ENCODE measurements at places on chromosomes 16 and 17.
A peak's percentile ranks its signal among the peaks of the same experiment; 100 is the strongest.

DNA sequence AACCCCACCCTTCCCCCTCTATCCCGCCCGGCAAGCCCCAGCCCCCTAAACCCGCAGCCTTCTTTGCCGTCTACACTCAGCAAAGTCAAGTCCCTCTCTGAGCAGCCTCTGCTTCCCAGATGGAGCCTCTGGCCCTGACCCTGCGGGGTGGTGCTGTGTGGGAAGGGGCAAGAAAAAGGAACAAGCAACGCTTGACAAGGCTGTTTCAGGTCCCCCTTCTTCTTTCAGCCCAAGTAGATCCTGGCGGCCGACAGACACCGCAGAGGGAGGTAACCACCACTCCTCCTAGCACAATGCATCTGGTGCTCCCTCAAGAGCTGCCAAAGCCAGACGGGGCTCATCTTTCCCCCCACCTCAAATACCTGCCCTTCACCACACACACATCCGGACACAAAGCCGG is 178.3 kb downstream of the ENGASE start:
- DNase-seq, result no peak

DNA sequence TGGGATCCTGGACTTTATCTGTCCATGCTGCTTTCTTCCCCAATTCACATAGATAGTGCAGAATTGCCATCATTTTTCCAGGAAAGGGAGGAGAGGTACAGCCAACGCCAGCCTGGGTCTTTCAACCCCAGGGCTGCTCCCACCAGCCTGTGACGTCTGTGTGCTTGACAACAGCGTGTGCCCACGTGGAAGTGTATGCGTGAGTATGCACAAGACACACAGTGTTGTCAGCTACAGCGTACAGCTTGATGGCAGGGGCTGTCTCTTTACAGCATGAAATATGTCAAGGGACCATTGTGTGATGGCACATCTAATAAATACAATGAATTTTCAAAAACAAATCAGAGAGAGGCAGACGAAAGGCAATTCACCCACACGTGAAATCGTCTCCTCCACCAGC is 62.3 kb downstream of the GSG1L start:
- DNase-seq, result no peak

- no peak for DNase-seq
Observed at GRCh38 chr16:83963277-83964119, 4.5 kb upstream of the NECAB2 start.

DNA sequence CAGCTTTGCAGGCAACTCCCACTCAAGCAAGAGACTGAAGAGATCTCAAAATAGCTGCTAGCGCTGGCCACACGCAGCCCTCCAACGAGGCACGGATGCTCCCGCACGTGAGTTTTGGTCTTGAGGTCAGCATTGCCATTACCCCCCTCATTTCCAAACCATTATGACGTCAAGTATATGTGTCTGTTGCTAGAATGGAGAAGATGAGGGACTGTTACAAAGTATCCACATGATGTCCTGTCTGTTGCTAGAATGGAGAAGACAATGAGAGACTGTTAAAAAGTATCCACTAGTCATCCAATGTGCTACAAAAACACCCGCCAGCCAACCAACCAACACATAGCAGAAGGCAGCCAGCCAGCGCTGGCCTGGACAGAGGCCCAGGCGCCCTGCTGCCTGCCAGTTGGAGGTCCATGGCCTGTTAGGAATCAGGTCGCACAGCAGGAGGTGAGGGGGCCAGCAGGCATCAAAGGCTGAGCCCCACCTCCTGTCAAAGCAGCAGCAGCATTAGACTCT is 24.8 kb downstream of the KLHDC4 start:
- DNase-seq, result no peak

DNA sequence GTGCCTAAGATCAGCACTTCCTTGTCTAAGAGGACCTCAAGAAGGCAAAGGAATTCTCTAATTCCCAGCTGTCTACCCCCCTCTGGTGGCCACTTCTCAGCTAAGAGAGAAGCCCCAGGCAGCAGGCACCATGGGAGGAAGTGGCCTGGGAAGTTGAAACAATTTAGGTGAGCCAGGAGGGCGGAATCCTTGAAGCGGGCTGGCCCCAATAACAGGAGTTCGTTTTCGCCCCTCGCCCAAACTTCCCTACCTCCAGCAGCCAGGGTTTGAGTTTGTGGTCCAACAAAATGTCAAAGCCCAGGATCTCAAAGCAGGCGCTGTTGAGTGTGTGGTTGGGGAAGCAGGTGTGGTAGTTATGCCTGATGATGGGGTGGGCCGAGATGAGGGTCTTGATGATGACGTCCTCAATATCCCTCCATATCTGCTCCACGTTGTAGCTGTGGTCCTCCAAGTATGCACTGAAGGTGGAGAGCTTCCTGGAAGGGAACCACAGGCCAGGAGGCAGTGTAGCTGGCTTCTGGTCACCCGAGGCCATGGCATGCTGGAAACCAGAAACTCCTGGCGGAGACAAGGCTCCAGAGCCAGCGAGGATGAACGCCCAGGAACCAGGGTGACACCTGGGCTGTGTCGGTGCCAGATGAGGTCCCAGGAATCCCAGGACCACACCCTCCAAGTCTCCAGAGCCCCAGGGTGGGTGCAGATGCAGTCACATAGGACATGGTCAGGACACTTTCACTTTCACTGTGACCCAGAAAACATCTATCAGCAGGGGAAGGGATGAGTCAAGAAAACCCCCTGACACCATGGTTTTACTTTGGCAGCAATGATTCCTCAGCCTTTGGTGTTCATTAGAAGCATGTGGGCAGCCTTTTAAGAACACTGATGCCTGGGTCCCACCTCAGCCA is 25.6 kb downstream of the TTLL6 start:
- no peak for DNase-seq

DNA sequence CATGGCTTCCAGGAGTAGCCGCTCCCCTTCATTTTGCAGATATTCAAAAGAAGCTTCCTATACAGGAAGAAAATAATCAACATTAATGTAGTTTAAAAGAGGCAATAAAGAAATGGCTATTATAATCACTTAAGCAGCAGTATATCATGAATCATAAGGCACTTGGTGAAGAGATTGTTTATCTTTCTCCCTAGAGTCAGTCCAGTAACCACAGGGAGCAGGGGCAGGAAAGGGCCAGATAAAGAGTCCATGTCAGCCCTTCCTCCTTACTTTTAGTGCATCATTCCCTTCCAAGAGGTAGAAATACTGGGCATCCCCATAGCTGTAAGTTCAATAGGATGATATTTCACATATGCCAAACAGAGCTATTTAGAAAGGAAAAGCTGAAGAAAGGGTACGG is 184.6 kb upstream of the C17orf78 start:
- DNase-seq, result no peak

DNA sequence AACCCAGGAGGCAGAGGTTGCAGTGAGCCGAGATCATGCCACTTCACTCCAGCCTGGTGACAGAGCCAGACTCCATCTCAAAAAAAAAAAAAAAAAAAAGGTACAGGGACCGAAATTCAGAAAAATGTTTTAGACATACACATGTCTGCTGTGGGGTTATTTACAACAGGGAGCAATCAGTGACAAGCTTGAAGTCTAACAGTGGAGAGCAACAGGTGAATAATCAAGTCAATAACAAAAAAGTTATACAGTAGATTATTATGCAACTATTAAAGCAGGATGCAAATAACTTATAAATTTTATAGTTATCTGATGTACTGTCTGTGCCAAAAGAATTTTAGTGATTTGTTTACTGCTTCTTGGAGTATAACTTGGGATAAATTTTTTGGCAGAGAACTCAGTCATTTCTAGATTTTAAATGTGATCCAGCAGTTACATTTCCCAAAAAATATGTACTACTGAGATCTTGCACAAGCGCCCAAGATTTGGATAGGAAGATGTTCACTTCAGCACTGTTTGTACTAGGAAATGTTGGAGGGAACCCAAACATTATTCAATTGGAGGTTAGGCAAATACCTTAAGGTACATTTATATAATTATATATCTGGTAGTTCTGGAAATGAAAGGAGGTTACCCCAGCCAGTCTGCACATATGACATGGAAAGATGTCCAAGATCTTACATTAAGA is 34.1 kb downstream of the EEF2K start:
- no peak for DNase-seq

- DNase-seq, result no peak
Observed at GRCh38 chr17:80682372-80682771, 137.7 kb downstream of the RPTOR start.

- no peak for DNase-seq
Observed at GRCh38 chr16:3672571-3673041, 18.1 kb downstream of the DNASE1 start.

GRCh38 chr16:84199861-84200260 is 8.9 kb downstream of the ADAD2 start:
- DNase-seq, result no peak

- DNase-seq, result no peak
Observed at GRCh38 chr16:87415441-87415840, 23.3 kb downstream of the MAP1LC3B start.

DNA sequence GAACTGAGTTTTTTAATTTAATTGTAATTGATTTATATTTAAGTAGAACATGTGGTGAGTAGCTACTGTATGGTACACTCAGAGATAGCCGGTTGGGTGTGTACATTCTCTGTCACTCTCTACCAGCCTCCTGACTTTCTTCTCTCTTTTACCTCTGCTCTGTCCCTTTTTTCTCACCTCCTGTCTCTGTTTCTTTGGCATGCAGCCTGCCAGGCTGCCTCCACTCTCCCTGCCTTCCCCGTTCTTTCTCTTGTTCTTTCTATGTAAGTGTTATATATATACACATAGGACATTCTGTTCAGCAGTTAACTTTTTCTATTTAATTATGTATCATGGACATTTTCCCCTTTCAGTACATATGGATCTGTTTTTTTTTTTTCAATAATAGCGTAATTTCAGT is 50.8 kb downstream of the MRTFB start:
- no peak for DNase-seq

DNA sequence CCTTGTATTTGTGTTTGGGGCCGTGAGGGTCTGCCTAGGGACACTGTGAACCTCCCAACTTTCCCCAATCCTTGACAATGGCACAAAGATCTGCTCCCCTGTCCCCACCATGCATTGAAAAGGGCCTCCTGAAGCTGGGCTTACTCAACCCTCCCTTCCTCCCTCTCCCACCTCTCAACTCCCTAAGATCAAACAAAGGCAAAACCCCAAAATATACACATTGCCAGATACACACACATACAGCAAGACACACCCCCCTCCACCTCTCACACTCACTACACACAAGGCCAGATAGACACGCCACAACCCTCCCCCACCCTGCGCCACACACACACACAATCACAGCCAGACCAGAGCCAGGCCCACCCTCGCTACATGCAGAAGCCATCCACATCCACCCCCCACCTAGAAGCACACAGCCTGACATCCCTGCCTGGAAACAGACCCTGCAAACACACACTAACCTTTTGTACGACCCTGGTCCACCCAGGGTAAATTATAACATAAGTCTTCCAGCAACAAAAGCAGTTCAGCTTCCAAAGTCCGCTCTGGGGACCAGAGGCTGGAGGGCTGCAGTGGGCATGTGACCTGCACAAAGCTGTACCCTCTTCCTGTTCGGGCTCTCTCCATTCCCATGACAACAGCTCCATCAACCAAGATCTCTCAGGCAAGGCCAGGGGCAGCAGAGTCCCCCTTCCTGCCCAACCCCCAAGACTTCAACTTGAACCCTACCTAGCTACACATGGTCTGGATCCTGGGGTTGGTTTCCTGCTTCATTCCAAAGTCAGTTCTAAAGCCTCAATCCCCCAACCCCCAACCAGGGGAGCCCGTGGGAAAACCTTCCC is 1.9 kb downstream of the PCGF2 start:
- no peak for DNase-seq

GRCh38 chr16:56479469-56479868 is 28.1 kb downstream of the OGFOD1 start:
- DNase-seq, result no peak

DNA sequence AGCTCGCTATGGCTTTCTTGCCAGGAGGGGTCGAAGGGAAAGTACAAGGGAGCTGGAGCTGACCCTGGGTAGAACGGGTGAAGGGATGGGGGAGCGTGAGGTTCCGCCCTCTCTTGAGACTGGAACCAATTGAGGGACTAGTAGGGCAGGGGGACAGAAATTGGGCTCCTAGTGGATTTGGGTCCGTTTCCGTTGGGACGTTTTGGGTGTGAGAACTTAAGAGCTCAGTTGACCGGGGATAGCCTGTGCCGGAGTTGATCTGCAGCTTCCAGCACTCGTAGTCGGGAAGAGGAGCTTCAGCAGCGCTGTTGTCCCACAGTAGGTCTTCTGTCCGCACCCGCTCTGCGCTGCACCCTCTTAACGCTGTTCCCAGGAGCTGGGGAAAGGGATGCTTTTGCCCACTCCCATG is 481 bp downstream of the CNTROB start:
- DNase-seq, result peak; percentile 24

GRCh38 chr17:82202981-82203380 is 9.7 kb downstream of the CCDC57 start:
- no peak for DNase-seq

DNA sequence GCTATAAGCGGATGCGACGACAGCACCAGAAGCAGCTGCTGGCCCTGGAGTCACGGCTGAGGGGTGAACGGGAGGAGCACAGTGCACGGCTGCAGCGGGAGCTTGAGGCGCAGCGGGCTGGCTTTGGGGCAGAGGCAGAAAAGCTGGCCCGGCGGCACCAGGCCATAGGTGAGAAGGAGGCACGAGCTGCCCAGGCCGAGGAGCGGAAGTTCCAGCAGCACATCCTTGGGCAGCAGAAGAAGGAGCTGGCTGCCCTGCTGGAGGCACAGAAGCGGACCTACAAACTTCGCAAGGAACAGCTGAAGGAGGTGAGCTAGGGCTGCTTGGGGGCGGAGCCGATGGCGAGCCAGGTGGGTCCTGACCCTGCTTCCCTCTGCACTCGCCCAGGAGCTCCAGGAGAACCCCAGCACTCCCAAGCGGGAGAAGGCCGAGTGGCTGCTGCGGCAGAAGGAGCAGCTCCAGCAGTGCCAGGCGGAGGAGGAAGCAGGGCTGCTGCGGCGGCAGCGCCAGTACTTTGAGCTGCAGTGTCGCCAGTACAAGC is 10.1 kb downstream of the HIRIP3 start:
- DNase-seq, result no peak

DNA sequence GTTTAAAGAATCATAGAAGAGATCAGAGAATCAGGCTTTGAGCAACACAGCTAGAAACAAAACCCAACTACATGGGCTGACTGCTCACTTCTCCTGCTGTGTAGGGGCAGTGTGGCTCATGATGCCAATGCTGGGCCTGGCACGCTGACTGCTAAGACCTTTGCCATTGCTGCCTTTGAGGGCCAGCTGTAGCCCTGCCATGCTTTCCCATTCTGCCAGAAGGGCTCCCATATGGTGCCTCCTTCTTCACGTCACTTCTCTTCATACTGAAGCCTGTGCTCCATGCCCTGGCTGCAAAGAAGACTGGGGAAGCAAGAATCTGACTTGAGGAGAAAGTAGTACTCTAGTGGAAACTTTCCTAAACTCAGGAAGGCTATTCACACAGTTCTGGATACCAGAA is 232.9 kb downstream of the UTP18 start:
- DNase-seq, result no peak

Data from NCI-H748 treated with DMSO at 0.1 percent for 48 hours (cell line).